ENCODE measurements at places on chromosomes 7 and 10. TPM values are rescaled to one million over a fixed set of nuclear protein-coding genes. Genes with fewer than 3 reads are reported as not detected.

- no peak for DNase-seq
- no peaks in the 10 kb centered on the region for H3K4me1 ChIP-seq
- no peak overlapping the region for H3K4me3 ChIP-seq
- no peaks in the 10 kb centered on the region for H3K27me3 ChIP-seq
- H3K36me3 ChIP-seq = no peaks in the 10 kb centered on the region
- no peak overlapping the region for H3K27ac ChIP-seq
Observed at GRCh38 chr7:79653136-79653631, 199.7 kb upstream of the MAGI2 start.

- no peak overlapping the region for H3K4me3 ChIP-seq
- no peak overlapping the region for H3K27ac ChIP-seq
- peaks cover 5% of the 10 kb centered on the region for H3K4me1 ChIP-seq
- no peaks in the 10 kb centered on the region for H3K36me3 ChIP-seq
- H3K27me3 ChIP-seq = no peaks in the 10 kb centered on the region
Observed at GRCh38 chr10:51643734-51644133, 55.7 kb downstream of the CSTF2T start.

GRCh38 chr7:77524731-77525130 is 12.4 kb upstream of the PTPN12 start:
- H3K4me1 ChIP-seq = no peaks in the 10 kb centered on the region

DNA sequence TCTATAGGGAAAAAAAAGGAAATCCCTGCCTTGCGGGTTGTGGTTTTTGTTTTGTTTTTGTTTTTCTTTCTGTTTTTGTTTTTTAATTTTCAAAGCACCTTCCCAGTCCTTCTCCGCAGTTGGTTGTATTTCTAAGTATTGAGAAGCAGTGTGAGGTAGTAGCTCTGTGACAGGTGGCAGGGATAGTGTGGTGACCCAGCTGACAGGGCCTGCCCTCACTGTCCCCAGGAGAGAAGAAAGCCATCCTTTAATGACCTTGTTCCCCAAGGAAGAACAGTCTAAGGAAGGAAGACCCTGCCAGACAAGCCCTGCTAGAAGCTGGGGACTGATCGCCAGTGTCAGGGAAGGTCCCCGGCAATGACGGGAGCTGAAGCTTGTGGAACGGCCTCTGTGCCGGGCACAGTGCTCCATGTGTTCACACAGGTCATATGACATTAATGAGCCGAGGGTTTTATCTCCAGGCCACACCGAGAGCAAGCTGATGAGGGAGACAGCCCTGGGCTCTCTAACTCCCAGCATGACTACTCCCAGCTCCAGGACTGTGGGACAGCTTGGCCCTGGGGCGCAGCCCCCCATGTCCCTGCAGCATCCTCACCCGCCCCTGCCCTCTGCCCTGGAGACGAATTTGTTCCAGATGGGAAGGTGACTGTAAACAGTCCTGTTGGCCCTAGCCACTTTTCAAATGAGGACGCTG is 69.0 kb upstream of the LRRC18 start:
- no peaks in the 10 kb centered on the region for H3K36me3 ChIP-seq
- H3K4me3 ChIP-seq = no peak overlapping the region
- DNase-seq = no peak
- H3K27ac ChIP-seq = peak overlapping the region; percentile 65
- H3K4me1 ChIP-seq = peaks cover 7% of the 10 kb centered on the region
- H3K27me3 ChIP-seq = no peaks in the 10 kb centered on the region

FZD1 gene
- 29.8 TPM for total RNA-seq

NOS3 gene
- 9.4 TPM for total RNA-seq

NACAD gene
- total RNA-seq = 8.2 TPM
